Peyer's patch (tissue), 4 donors: ENCODE measurements at places on chromosomes 5 and 9.

DNA sequence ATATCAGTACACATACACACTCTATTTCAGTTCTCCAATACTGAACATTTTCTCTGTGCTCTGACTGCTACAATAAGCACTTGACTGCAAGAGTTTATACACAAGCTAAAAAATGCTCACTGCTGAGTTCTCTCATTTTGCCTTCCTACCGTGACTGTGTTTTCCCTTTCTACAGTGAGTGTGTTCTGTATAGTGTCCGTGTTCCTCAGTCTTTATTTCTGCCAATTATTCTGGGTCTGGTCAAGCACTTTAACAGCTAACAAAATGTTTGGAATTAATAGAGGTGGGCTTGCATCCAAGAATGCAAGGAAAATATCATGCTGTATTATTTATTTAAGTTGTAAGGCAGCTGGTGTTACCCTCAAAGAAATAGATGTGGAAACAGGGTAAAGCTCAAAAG is 217.0 kb upstream of the NREP start:
- DNase-seq, result no peak

- DNase-seq, result no peak
Measured at GRCh38 chr5:10133830-10134229, 115.9 kb downstream of the ATPSCKMT start.

GRCh38 chr9:117763314-117763713 is 59.1 kb downstream of the TLR4 start:
- no peak for DNase-seq

DNA sequence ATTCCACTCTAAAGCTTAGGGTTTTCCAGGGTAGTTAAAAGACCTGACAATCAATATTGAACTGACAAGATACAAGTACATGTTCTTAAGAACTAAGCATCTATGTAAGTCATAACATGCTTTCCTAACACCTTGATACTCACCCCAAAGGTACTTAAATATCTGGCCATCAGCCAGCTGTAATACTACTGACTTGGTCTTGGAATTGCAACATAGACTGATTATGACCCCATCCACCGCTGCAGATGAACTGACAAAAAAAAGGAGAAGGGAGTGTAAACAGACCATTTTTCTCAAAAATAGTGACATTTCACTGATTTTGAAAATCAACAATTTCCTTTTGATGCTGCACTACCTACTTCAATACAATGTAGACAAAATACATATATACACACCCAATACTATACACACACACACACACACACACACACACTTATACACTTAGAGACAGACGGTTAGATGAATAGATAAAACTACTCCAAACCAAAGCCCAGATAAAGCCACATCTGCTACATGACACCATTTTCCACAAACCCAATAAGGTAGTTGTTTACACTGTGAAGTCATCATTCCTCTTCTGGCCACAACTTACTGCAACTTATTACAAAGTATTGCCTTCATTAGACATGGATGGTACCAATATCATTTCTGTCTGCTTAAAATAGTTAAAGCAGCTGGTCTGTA is 30.4 kb downstream of the ELP1 start:
- no peak for DNase-seq
